Effector memory CD8-positive, alpha-beta T cell (primary cell): ENCODE measurements at places on chromosomes 6 and 20.

GRCh38 chr6:106082735-106083398 lies 3.3 kb upstream of the PRDM1 start:
- H3K27me3 ChIP-seq = no peaks in the 10 kb centered on the region
- H3K36me3 ChIP-seq = peaks cover 6% of the 10 kb centered on the region
- H3K4me3 ChIP-seq = peak overlapping the region; percentile 96
- DNase-seq = no peak
- peak overlapping the region; percentile 80 for H3K27ac ChIP-seq

GRCh38 chr6:72246926-72247325 lies 360.6 kb downstream of the RIMS1 start:
- H3K36me3 ChIP-seq = no peaks in the 10 kb centered on the region
- no peaks in the 10 kb centered on the region for H3K4me1 ChIP-seq
- no peak for DNase-seq
- no peak overlapping the region for H3K27ac ChIP-seq
- H3K4me3 ChIP-seq = no peak overlapping the region

- H3K27me3 ChIP-seq = no peaks in the 10 kb centered on the region
- H3K36me3 ChIP-seq = no peaks in the 10 kb centered on the region
- H3K27ac ChIP-seq = peak overlapping the region; percentile 35
- DNase-seq = no peak
- H3K4me3 ChIP-seq = no peak overlapping the region
Measured at GRCh38 chr20:63748934-63749270, 9.3 kb downstream of the SLC2A4RG start.

DNA sequence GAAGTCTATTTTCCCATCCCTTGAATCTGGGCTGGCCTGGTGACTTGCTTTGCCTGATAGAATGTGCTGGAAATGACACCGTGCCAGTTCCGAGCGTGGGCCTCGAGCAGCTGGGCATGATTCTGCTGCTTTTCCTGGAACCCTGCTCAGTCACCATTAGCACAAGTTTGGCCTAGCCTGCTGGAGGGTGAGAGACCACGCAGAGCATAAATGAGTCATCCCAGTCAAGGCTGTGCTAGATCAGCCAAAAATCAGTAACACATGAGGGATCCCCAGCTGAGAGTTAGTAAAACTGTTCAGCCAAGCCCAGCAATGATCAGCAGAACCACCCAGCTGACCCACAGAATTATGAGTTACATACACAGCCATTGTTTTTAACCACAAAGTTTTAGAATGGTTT lies 74.8 kb upstream of the TOP1 start:
- no peak overlapping the region for H3K4me3 ChIP-seq
- no peaks in the 10 kb centered on the region for H3K36me3 ChIP-seq

GRCh38 chr20:1616858-1617434 lies 2.9 kb downstream of the SIRPB1 start:
- no peak overlapping the region for H3K27ac ChIP-seq
- H3K36me3 ChIP-seq = no peaks in the 10 kb centered on the region
- no peaks in the 10 kb centered on the region for H3K27me3 ChIP-seq
- H3K4me3 ChIP-seq = no peak overlapping the region
- H3K4me1 ChIP-seq = peaks cover 21% of the 10 kb centered on the region
- DNase-seq = no peak

DNA sequence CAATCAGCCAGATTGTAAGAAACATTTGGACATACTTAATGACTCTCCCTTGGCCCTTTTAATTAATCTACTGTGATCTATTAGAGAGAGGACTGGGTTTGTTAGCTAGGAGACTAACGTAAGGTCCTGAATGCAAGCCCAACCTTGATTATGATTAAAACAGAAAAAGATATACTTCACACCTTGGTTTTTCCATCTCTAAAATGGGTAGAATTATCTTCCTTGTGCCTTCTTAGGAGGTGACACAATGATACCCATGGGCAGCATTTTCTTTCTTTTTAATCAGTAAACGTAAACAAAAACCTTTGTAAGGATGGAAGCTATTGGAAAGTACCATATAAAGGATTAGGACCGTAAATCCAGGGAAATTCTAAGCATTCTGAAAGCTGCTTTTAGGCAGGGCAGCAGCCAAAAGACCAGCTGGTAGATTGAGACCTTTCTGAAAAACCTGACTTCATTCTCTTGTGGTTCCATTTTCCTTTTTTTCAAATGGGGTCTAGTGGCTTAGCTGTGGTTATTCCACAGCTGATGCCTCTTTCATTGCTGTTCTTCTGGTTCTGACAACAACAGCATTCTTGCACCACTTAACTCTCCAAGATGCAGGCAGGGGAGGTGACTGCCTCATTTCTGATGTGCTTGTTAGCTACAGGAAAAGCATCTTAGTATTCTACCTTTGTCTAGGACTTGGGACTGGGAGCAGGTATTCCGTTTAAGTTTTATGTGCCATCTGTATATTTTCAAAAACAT lies 27.4 kb downstream of the RREB1 start:
- no peak overlapping the region for H3K4me3 ChIP-seq
- H3K36me3 ChIP-seq = peaks cover 13% of the 10 kb centered on the region
- peaks cover 42% of the 10 kb centered on the region for H3K4me1 ChIP-seq
- no peaks in the 10 kb centered on the region for H3K27me3 ChIP-seq

DNA sequence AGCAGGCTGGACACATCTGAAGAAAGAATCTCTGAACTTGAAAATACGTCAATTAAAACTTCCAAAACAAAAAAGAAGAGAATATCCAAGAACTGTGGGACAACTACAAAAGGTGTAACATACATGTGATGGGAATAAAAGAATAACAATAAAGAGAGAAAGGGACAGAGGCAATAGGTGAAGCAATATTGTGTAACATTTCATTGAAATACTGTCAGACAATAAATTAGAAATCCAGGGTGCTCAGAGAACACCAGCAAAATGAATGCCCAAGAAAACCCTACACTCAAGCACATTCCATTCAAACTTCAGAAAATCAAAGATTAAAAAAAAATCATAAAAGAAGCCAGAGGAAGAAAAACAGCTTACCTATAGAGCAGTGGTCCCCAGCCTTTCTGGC lies 33.6 kb upstream of the ASF1A start:
- H3K27ac ChIP-seq = no peak overlapping the region
- no peaks in the 10 kb centered on the region for H3K27me3 ChIP-seq
- no peaks in the 10 kb centered on the region for H3K36me3 ChIP-seq
- no peak overlapping the region for H3K4me3 ChIP-seq

DNA sequence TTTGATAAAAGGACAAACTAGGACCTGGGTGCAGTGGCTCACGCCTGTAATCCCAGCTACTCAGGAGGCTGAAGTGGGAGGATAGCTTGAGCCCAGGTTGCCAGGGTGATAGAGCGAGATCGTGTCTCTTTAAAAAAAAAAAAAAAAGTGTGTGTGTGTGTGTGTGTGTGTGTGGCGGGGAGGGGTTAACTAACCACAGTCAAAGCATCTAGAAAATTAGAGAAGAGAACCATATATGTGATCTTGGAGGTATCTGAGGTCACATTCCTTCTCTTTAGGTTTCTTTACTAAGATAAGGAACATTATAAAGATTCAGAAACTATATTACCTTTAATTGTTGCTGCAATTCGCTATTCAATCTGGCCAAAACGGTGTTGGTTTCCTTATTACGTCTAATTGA lies 80.9 kb downstream of the REPS1 start:
- peaks cover 72% of the 10 kb centered on the region for H3K36me3 ChIP-seq
- H3K27ac ChIP-seq = no peak overlapping the region
- no peak overlapping the region for H3K4me3 ChIP-seq
- no peaks in the 10 kb centered on the region for H3K27me3 ChIP-seq
- no peak for DNase-seq

DNA sequence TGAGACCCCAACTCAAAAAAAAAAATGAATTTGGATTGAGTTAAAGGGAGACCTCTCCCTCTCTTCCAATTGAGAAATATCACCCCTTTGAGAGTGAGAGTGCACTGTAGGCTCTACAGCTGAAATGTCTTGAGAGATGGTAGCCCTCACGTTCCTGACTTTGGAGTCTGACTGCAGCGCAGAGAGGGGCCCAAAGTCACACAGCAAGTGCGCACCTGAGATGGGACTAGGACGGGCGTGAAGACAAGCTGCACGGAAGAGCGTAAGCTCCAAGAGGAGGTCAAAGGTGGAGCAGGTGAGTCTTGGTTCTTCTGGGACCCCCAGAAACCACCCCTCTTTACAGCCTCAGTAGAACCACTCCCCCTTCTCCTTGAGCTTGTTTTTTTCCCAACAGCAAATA lies 643 bp downstream of the SLA2 start:
- H3K4me3 ChIP-seq = peak overlapping the region; percentile 99
- no peak for DNase-seq
- H3K27ac ChIP-seq = peak overlapping the region; percentile 99
- H3K27me3 ChIP-seq = no peaks in the 10 kb centered on the region
- peaks cover 52% of the 10 kb centered on the region for H3K4me1 ChIP-seq

- peaks cover 19% of the 10 kb centered on the region for H3K27me3 ChIP-seq
- DNase-seq = no peak
- H3K27ac ChIP-seq = no peak overlapping the region
- no peak overlapping the region for H3K4me3 ChIP-seq
- no peaks in the 10 kb centered on the region for H3K4me1 ChIP-seq
- no peaks in the 10 kb centered on the region for H3K36me3 ChIP-seq
Measured at GRCh38 chr6:24568683-24569082, 73.9 kb downstream of the ALDH5A1 start.

DNA sequence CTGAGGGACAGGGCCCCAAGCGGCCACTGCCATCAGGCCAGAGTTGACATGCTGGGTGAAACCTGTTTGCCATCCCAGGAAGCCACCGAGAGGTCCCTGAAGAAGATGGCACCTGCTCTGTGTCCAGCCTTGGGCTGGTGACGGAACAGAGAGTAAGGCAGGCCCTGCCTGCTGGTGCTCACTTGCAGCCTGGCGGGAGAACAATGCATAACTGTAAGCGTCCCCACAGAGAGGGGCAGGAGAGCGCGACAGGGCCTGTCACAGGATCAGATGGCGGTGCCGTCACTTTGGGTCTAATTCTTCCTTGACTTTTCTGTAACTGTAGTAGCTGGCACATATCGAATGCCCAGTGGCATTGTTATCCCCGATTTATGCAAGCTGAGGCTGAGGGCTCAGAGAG lies 29.0 kb upstream of the VSTM2L start:
- H3K27ac ChIP-seq = no peak overlapping the region
- no peaks in the 10 kb centered on the region for H3K27me3 ChIP-seq
- no peak for DNase-seq
- H3K4me1 ChIP-seq = no peaks in the 10 kb centered on the region

GRCh38 chr6:167268683-167269280 lies 22.3 kb upstream of the UNC93A start:
- peaks cover 40% of the 10 kb centered on the region for H3K27me3 ChIP-seq
- no peaks in the 10 kb centered on the region for H3K4me1 ChIP-seq
- H3K36me3 ChIP-seq = no peaks in the 10 kb centered on the region
- DNase-seq = no peak

- H3K4me3 ChIP-seq = no peak overlapping the region
- peaks cover 33% of the 10 kb centered on the region for H3K27me3 ChIP-seq
- H3K4me1 ChIP-seq = no peaks in the 10 kb centered on the region
- no peak overlapping the region for H3K27ac ChIP-seq
- no peak for DNase-seq
- no peaks in the 10 kb centered on the region for H3K36me3 ChIP-seq
Measured at GRCh38 chr6:52013035-52013434, 74.4 kb downstream of the PKHD1 start.

GRCh38 chr20:47675190-47676142 lies 109.8 kb downstream of the SULF2 start:
- H3K27me3 ChIP-seq = no peaks in the 10 kb centered on the region
- H3K4me3 ChIP-seq = no peak overlapping the region
- peaks cover 5% of the 10 kb centered on the region for H3K36me3 ChIP-seq
- no peak overlapping the region for H3K27ac ChIP-seq
- no peak for DNase-seq

DNA sequence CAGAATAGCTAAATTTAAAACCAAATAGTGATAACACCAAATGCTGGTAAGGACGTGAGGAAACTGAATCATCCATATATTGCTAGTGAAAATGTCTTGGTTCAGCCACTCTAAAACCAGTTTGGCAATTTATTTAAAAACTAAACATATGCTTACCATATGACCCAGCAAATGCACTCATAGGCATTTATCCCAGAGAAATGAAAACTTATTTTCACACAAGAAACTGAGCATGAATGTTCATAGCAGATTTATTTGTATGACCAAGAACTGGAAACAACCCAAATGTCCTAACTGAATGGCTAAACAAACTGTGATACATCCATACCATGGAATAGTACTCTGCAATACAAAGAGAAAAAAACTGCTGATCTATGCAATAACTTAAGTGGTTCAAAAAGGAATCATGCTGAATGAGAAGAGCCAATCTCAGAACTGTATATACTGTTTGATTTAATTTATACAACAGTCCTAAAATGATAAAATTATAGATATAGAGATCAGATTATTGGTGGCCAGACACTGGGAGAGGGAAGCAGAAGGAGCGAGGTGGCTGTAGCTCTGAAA lies 115.6 kb upstream of the ADGRF1 start:
- no peak overlapping the region for H3K27ac ChIP-seq
- H3K4me3 ChIP-seq = no peak overlapping the region
- no peaks in the 10 kb centered on the region for H3K4me1 ChIP-seq
- peaks cover 8% of the 10 kb centered on the region for H3K27me3 ChIP-seq

GRCh38 chr6:13689511-13690256 lies 22.0 kb downstream of the RANBP9 start:
- H3K36me3 ChIP-seq = peaks cover 30% of the 10 kb centered on the region
- no peak overlapping the region for H3K4me3 ChIP-seq
- no peak for DNase-seq

DNA sequence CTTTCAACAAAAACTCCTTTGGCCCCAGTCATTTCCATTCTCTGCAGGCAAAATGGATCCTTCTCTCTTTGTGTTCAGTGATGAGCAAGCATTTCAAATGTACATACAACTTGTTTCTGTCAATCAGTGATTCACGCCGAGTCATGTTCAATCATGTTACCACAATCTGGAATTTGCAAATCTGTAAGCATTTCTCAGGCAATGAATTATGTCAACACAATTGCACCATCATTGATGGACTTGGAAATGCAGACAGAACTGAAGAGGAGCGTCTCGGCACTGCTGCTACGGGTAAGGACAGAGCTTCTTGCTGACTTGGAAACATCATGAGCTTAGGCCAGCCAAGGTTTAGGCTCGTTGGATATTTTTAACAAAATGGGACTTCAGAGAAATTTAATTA lies 132.8 kb upstream of the AGPAT4 start:
- no peaks in the 10 kb centered on the region for H3K4me1 ChIP-seq
- no peaks in the 10 kb centered on the region for H3K36me3 ChIP-seq
- DNase-seq = no peak
- peaks cover 12% of the 10 kb centered on the region for H3K27me3 ChIP-seq

DNA sequence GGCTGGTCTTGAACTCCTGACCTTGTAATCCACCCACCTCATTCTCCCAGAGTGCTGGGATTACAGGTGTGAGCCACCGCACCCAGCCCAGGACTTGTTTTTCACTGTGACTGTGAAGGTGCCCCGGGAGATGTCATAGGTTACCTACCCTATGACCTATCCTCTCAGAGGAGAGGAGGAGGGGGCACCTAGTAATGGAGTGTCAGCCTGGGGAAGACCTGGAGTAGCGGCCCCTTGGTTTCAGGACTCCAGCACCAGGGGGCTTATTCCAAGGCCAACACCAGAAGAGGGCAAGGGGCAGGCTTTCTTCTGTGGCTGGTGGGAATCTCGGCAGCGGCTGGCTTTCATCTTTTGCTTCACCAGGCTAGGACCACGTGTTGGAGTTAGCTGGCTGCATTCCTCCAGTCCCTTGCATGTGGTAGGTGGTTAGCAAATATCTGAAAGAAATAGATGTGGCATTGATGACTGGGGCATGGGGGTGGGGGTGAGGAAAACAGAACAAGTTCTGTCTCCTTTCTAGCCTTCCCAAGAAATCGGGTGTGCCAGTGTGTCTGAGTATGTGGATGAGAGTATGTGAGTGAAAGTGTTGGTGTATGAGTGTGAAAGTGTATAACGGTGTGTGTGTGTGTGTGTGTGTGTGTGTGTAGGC lies 7.9 kb upstream of the ITPR3 start:
- peaks cover 6% of the 10 kb centered on the region for H3K4me1 ChIP-seq
- H3K4me3 ChIP-seq = no peak overlapping the region
- DNase-seq = no peak
- peaks cover under 1% of the 10 kb centered on the region for H3K36me3 ChIP-seq
